ENCODE measurements at places on chromosomes 6 and 20. TPM values are rescaled to one million over a fixed set of nuclear protein-coding genes. Genes with fewer than 3 reads are reported as not detected.

Gene MOCS1
- 10.9 TPM for total RNA-seq

Gene RIPPLY2
- total RNA-seq = not detected

Gene FKBP1C
- 0.13 TPM for total RNA-seq

Gene RSPH4A
- 0.13 TPM for total RNA-seq

Gene IL22RA2
- not detected for total RNA-seq

Gene SRXN1
- 26.9 TPM for total RNA-seq
